ENCODE measurements at places on chromosomes 2 and 18. TPM values are rescaled to one million over a fixed set of nuclear protein-coding genes. Genes with fewer than 3 reads are reported as not detected.

- H3K27me3 ChIP-seq: no peaks in the 10 kb centered on the region
- DNase-seq: no peak
- H3K4me1 ChIP-seq: no peaks in the 10 kb centered on the region
- no peak overlapping the region for H3K4me3 ChIP-seq
- no peak overlapping the region for H3K27ac ChIP-seq
- no peaks in the 10 kb centered on the region for H3K36me3 ChIP-seq
These were observed 155.5 kb upstream of the ACVR2A start for GRCh38 chr2:147689220-147689909.

DNA sequence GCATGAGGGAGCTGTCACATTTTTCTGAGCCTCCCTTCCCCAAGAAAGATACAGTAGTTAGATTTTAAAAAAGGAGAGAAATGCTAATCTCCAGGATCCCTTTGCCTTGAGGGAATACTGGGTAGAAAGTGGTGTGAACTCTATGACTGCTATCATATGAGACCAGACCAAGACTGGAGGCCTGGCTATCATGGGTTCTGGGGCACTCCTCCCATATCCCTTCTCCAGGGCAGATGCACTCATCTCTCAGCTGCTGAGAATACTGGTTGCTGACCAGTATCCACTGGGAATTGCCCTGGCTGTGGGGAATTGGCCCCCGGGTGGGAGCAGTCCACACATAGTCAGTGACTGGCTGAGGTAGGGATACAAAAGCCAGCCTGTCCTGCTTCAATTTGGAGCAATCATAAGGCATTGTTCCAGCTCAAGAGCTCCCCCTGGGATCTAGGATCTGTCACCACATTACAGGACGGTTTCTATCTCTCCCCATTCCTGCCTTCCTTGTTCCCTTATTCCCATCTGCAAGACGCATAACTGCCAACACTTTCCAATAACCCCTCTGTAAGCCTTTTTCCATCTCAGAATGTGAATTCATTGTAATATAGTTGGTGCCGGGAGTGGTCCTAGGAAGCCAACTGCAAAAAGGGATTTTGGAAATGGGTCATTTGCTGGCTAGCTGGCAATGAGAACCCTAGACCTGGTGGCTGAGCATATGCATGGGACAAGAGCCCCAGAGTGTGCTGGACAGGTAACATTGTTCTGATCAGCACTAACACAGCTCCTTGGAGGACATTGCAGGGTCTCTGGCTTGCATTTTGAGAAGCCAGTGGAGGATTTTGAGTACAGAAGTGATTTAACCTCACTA lies 35.4 kb upstream of the REEP1 start:
- no peak overlapping the region for H3K4me3 ChIP-seq
- no peak overlapping the region for H3K27ac ChIP-seq
- no peaks in the 10 kb centered on the region for H3K27me3 ChIP-seq
- peaks cover 8% of the 10 kb centered on the region for H3K4me1 ChIP-seq
- DNase-seq: no peak
- H3K36me3 ChIP-seq: no peaks in the 10 kb centered on the region

- DNase-seq: no peak
- H3K36me3 ChIP-seq: no peaks in the 10 kb centered on the region
- H3K4me1 ChIP-seq: peaks cover 25% of the 10 kb centered on the region
- no peak overlapping the region for H3K4me3 ChIP-seq
- H3K27me3 ChIP-seq: no peaks in the 10 kb centered on the region
- H3K27ac ChIP-seq: no peak overlapping the region
These were observed 11.7 kb downstream of the CABLES1 start for GRCh38 chr18:23146861-23147469.

DNA sequence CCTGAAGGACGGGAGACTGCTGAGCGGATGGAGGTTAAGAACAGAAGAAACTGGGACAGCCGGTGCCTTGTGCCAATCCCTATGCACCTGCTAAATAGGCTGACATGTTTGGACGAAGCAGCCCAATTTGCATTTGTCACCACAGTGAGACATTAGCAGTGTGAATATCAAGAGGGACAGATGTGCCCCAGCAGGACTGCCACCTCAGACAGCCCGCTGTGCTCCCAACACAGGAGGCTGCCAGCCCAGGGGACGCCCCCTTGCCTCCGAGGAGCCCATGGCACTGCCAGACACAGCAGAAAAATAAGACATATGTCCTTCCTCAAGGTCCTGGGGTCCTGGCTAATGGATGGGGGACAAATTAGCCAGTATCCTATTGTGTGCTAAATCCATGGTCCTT lies 306.7 kb upstream of the POU3F3 start:
- H3K27me3 ChIP-seq: no peaks in the 10 kb centered on the region
- no peak overlapping the region for H3K27ac ChIP-seq
- DNase-seq: no peak
- no peaks in the 10 kb centered on the region for H3K36me3 ChIP-seq
- no peaks in the 10 kb centered on the region for H3K4me1 ChIP-seq

DNA sequence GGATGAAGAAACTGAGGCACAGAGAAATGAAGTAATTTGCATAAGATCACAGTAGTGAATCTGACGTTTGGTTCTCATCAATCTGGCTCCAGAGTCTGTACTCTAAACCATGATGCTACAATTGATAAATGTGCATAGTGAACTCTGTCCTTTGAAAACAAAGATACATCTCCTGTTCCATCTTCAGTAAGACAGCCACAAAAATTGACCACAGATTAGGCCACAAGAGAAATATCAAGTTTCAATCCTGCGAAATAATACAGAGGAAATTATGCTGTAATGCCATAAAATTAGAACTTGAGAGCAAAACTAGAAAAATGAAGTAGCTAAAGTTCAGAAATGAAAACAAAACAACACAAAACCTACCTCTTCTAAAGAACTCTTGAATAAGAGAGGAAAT lies 28.4 kb downstream of the FAM98A start:
- no peaks in the 10 kb centered on the region for H3K4me1 ChIP-seq
- H3K27me3 ChIP-seq: no peaks in the 10 kb centered on the region
- DNase-seq: no peak
- H3K36me3 ChIP-seq: no peaks in the 10 kb centered on the region

DNA sequence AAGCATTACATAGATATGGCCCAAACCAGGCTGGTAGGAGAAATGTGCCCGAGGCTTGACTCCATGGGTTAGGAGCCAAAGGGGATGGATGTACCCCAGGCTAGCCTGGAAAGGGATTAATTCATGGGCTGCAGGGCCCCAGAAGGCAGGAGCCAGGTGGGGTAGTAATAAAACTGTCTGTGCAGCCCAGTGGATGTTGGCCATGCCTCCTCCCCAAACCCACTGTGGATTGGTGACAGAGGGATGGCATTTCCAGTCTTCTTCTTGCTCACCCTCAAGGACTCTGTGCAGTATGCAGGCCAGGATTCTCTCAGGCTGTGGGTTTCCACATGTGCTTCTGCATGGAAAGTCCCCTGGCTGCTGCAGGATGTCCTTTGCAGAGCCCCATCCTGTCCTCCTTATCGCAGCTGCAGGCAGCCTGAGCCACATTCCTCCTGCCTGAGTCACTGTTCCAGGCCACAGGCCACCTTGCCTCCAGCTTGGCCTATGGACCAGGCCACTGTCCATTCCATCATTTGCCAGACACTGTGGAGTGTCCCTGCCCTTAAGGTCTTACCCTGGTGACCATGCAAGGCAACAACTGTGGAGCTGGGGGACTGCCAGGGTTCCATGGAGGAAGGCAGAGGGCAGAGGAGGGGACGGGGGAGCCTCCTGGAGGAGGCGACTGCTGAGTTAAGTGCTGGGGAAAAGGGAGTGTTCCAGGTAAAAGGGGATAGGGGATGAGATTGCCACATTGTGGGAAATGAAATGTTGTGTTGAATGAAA lies 38.9 kb downstream of the INO80C start:
- H3K27me3 ChIP-seq: no peaks in the 10 kb centered on the region
- peak overlapping the region; percentile 43 for H3K27ac ChIP-seq
- no peaks in the 10 kb centered on the region for H3K36me3 ChIP-seq
- no peak overlapping the region for H3K4me3 ChIP-seq

- H3K4me1 ChIP-seq: no peaks in the 10 kb centered on the region
- no peak overlapping the region for H3K4me3 ChIP-seq
- no peak for DNase-seq
- H3K27me3 ChIP-seq: no peaks in the 10 kb centered on the region
These were observed 115.3 kb downstream of the BCL2L11 start for GRCh38 chr2:111236025-111236424.

DNA sequence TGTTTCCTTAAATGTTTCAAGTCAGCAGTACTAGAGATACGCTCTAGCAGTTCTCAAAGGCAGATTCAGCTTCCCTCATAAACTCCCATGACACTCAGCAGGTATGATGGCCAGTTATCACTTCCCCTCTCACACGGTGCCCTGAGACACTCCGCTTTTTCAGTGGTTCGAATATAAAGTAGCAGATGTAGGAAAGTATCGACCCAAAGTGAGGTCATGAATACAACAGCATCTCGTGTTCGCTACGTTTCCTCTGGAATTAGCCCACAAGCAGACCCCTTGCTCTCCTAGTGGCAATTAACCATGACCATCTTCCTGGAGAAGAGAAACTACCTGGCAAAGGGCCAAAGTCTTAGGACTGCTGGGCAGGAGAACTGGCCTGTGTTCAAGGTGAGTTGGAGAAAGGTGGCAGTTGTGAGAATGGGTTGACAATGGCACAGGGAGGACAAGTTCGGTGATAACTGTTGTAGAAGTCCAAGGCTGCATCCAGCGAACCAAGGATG lies 9.3 kb upstream of the AGBL5 start:
- H3K27ac ChIP-seq: no peak overlapping the region
- H3K27me3 ChIP-seq: no peaks in the 10 kb centered on the region
- H3K36me3 ChIP-seq: peaks cover 44% of the 10 kb centered on the region
- DNase-seq: no peak

- H3K4me3 ChIP-seq: no peak overlapping the region
- no peak for DNase-seq
- H3K27me3 ChIP-seq: no peaks in the 10 kb centered on the region
- no peak overlapping the region for H3K27ac ChIP-seq
These were observed 123.8 kb downstream of the MIB1 start for GRCh38 chr18:21864386-21864785.

DNA sequence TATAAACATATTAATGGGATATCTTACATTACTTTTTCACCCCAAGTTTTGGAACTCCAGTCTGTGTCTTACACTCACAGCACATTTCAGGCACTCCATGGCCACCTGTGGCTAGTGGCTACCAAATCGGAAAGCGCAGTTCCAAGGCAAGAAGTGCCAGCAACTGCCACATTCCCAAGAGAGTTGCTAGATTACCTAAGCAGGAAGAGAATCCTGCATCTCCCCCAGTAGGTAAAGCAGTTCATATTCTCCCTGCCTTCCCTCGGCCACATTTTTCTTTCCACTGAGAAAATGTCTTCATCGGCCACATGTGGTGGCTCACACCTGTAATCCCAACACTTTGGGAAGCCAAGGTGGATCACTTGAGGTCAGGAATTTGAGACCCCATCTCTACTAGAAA lies 62.8 kb downstream of the MEX3C start:
- DNase-seq: no peak
- no peaks in the 10 kb centered on the region for H3K27me3 ChIP-seq
- no peak overlapping the region for H3K4me3 ChIP-seq
- H3K36me3 ChIP-seq: no peaks in the 10 kb centered on the region

DNA sequence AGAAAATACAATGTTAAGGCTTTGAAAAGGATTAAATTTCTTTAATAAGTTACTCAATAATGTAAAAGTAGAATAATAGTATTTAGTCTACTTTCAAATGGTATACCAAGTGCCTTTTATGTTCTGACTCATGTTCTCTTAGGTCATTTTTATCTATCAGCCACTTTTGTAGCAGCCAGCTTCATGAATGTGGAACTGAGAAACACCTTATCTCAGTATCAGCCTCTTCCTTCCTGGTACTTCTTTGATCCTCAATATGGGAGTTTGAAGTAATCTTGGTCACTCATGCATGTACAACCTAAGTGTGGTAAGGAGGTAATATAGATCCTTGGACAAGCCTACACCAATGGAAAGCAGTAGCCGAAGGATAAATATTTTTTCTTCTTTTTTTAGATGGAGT lies 180.4 kb upstream of the NRXN1 start:
- no peaks in the 10 kb centered on the region for H3K4me1 ChIP-seq
- no peaks in the 10 kb centered on the region for H3K36me3 ChIP-seq
- no peaks in the 10 kb centered on the region for H3K27me3 ChIP-seq
- no peak overlapping the region for H3K4me3 ChIP-seq
- no peak for DNase-seq

Gene GALR1
- 0.06 TPM for total RNA-seq

Gene CPO
- not detected for total RNA-seq

Gene LOXL3
- 8.1 TPM for total RNA-seq

Gene STARD6
- not detected for total RNA-seq

Gene PLGLB2
- 2.4 TPM for total RNA-seq
